ENCODE measurements at places on chromosomes 7 and 10. TPM values are rescaled to one million over a fixed set of nuclear protein-coding genes. Genes with fewer than 3 reads are reported as not detected.

DNA sequence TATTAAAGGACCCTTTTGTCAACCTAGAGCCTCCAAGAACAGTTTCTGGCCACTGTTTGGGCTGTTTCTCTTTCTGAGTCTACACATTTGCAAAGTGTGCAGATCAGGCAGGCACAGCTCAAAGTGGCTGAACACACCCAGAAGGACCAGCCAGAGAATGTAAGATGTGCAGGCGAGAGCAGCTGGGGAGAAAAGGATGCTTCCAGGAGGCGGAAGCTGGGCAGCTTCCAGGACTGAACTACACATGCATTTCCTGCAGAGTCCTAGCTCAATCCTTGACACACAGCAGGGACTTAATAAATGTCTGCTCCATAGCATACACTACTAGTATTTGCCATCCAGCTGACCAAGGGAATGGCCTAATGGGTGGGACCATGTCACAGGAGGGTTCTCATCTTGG lies 70.9 kb downstream of the CTBP2 start:
- H3K4me3 ChIP-seq = no peak overlapping the region
- H3K27me3 ChIP-seq = no peaks in the 10 kb centered on the region

- DNase-seq = no peak
- no peaks in the 10 kb centered on the region for H3K4me1 ChIP-seq
- no peaks in the 10 kb centered on the region for H3K27me3 ChIP-seq
- no peaks in the 10 kb centered on the region for H3K36me3 ChIP-seq
Measured at GRCh38 chr7:158955146-158955870, 99.0 kb downstream of the DYNC2I1 start.

DNA sequence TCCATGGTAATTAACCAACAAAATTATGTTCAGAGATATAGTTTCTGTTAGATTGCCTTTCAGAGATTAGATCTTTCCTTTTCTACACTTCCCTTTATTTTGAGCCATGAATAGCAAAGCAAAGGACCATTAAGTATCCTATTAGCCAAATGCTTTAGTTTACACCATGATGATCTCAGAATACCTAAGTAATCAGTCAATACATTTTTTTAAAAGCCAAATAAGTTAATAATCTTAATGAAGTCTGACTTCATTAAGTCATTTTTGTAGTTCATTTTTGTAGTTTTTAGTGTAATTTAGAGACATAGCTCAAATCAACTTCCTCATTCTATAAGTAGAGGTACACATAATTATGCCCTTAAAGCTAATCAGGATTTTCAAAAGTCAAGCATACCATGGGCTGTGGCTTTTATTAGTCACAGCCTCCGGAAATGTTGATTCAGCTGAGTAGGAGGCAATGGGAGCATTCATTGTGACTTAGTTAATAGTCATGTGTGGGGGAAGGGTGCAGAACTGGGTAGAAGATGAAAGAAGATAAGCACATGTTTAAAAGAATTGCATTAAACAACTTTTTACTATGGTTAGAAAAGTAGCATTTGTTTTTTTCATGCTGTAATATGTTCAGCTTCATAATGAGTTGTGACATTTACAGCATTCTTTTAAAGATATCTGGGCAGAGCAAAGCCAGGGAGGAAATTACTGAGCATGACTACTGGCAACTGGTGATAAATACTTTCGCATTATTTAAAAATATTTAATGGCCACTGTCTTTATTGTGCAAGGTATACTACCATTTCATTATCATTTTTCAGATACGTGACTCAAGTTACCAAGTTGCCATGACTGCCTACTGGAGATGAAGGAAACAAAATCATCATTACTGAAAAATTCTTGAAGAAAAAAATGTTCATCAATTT lies 57.3 kb upstream of the CCDC71L start:
- no peak overlapping the region for H3K27ac ChIP-seq
- peak; percentile 38 for DNase-seq
- peaks cover 12% of the 10 kb centered on the region for H3K4me1 ChIP-seq
- H3K4me3 ChIP-seq = no peak overlapping the region

GRCh38 chr10:94680544-94680943 lies 3.0 kb upstream of the CYP2C18 start:
- no peaks in the 10 kb centered on the region for H3K27me3 ChIP-seq
- H3K27ac ChIP-seq = no peak overlapping the region
- H3K36me3 ChIP-seq = no peaks in the 10 kb centered on the region
- H3K4me3 ChIP-seq = no peak overlapping the region

- H3K4me3 ChIP-seq = no peak overlapping the region
- H3K36me3 ChIP-seq = no peaks in the 10 kb centered on the region
- peak; percentile 46 for DNase-seq
- H3K4me1 ChIP-seq = peaks cover 45% of the 10 kb centered on the region
- peak overlapping the region; percentile 75 for H3K27ac ChIP-seq
- H3K27me3 ChIP-seq = no peaks in the 10 kb centered on the region
Measured at GRCh38 chr10:77392851-77393250, 244.8 kb downstream of the KCNMA1 start.

DNA sequence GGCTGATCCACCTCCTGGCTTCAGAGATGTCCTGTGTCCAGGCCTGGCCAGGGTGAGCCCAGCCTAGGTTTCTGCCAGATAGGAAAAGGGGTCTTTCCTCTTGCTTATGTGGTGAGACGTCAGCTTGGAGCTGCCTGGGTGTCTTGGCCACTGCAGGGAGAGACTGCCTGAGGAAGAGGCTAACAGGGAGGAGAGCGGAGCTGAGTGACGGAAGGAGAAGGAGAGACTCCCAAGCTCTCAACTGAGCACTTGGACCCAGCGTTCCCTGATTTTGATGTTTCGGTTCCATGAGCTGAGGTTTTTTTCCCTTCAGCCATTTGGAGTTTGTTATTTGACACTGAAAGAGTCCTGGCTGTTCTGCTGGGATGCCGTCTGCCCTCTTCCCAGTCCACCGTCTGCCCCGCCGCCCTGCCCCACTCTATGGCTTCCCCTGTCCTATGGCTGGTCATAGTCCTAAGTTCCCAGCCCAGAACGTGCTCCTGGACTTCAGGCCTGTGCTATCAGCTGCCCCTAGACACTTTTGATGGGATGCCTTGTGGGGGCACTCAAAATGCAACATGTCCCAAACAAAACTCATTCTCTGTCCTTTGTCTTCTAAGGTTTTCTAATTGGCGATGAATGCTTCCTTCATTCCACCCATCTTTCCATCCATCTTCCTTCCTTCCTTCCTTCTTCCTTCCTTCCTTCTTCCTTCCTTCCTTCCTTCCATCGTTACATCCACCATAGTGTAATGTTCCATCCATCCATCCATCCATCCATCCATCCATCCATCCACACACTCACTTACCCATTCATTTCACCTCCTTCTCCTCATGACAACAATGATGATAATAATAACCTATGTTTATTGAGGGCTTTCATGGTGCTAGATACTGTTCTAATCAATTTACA lies 20.3 kb upstream of the PCBD1 start:
- no peaks in the 10 kb centered on the region for H3K27me3 ChIP-seq
- no peaks in the 10 kb centered on the region for H3K4me1 ChIP-seq

Gene C10orf71
- total RNA-seq = not detected

DNA sequence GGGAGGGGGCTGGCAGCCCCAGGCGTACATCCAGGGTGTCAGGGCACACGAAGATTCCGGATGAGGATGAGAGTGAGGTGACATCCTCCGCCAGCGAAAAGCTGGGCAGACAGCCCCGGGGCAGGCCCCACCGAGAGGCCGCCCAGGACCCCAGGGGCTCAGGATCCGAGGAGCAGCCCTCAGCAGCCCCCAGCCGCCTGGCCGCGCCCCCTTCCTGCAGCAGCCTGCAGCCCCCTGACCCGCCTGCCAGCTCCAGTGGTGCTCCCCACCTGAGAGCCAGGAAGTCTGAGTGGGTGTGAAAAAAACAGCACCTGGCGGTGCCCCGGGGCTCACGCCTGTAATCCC lies 3.2 kb downstream of the GJD4 start:
- no peak overlapping the region for H3K27ac ChIP-seq
- no peak for DNase-seq
- peaks cover 10% of the 10 kb centered on the region for H3K4me1 ChIP-seq
- no peaks in the 10 kb centered on the region for H3K36me3 ChIP-seq
- peak overlapping the region; percentile 69 for H3K4me3 ChIP-seq

- H3K36me3 ChIP-seq = no peaks in the 10 kb centered on the region
- H3K27me3 ChIP-seq = no peaks in the 10 kb centered on the region
- no peak overlapping the region for H3K27ac ChIP-seq
- DNase-seq = no peak
- H3K4me1 ChIP-seq = no peaks in the 10 kb centered on the region
- no peak overlapping the region for H3K4me3 ChIP-seq
Measured at GRCh38 chr10:52540479-52540984, 226.5 kb downstream of the DKK1 start.

DNA sequence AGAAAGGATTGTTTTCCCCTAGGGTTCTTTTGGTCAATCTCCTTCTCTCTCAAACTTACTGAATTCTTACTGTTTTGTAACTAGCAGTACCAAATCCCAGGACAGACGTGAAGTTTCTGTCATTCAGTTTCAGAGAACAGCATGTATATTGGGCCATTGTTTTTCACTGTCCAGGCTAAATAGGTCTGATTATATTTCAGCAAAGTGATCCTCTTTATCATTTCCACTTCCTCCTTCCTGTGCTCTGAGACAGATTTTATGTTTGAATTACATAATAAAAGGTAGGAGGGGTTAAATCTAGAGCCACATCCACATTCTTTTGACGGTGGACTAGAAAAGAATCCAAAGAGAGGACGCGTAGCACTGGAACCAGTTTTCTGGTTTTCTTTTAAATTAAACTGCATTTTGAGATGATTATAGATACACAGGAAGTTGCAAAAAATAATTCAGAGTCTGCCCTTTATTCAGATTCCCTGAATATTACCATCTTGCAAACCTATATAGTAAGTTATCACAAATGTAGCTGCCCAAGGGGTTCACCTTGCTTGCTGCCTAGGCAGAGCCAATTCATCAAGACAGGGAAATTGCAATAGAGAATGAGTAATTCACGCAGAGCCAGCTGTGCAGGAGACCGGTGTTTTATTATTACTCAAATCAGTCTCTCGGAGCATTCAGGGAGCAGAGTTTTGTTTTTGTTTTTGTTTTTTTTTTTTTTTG lies 40.1 kb downstream of the AKR1E2 start:
- no peaks in the 10 kb centered on the region for H3K27me3 ChIP-seq
- peaks cover 21% of the 10 kb centered on the region for H3K4me1 ChIP-seq
- no peak overlapping the region for H3K4me3 ChIP-seq
- H3K36me3 ChIP-seq = no peaks in the 10 kb centered on the region
- H3K27ac ChIP-seq = no peak overlapping the region
- DNase-seq = no peak

- no peak overlapping the region for H3K27ac ChIP-seq
- H3K27me3 ChIP-seq = no peaks in the 10 kb centered on the region
- DNase-seq = no peak
- H3K36me3 ChIP-seq = no peaks in the 10 kb centered on the region
Measured at GRCh38 chr7:41005374-41005901, 697.5 kb downstream of the INHBA start.

Gene OLAH
- 2.5 TPM for total RNA-seq

DNA sequence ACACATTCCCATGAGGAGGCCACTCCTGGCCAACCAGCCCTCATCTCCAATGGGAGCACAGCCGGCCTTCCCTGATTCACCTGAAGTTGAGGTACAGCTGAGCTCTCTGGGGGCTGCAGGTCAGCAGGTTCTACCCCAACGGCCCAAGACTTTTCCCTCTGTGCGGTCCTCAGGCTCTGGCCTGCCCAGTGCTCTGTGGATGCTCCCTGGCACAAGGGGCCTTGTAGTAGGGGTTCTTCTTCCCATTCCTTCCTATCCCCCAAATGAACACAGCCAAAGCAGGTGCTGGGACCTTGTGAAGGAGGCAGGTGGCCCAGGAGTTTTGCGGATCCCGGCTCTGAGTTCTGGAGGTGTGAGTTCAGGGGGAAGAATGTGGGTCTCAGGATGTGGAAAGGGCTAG lies 72.2 kb downstream of the PLXNA4 start:
- H3K27me3 ChIP-seq = no peaks in the 10 kb centered on the region
- DNase-seq = no peak

GRCh38 chr10:14124941-14125340 lies 205.8 kb downstream of the FRMD4A start:
- H3K27me3 ChIP-seq = no peaks in the 10 kb centered on the region
- no peaks in the 10 kb centered on the region for H3K36me3 ChIP-seq
- H3K27ac ChIP-seq = no peak overlapping the region
- H3K4me3 ChIP-seq = no peak overlapping the region
- H3K4me1 ChIP-seq = no peaks in the 10 kb centered on the region
- no peak for DNase-seq

Gene BMPR1A
- total RNA-seq = 69.0 TPM

Gene AP1S1
- total RNA-seq = 11.9 TPM

GRCh38 chr10:34578468-34578867 lies 236.6 kb downstream of the PARD3 start:
- H3K36me3 ChIP-seq = no peaks in the 10 kb centered on the region
- no peak for DNase-seq
- H3K27me3 ChIP-seq = no peaks in the 10 kb centered on the region

Gene DGKI
- total RNA-seq = 22.3 TPM

GRCh38 chr7:16989811-16990413 lies 108.1 kb upstream of the AGR3 start:
- H3K4me1 ChIP-seq = peaks cover 8% of the 10 kb centered on the region
- H3K27ac ChIP-seq = no peak overlapping the region
- H3K4me3 ChIP-seq = peak overlapping the region; percentile 48
- peak; percentile 10 for DNase-seq
- H3K27me3 ChIP-seq = no peaks in the 10 kb centered on the region

Gene IFIT3
- 9.6 TPM for total RNA-seq

Gene NRBF2
- 15.6 TPM for total RNA-seq

Gene CYP3A5
- 5.4 TPM for total RNA-seq

Gene TRIL
- 0.49 TPM for total RNA-seq

Gene SPAG6
- total RNA-seq = not detected

Gene COL28A1
- total RNA-seq = 3.0 TPM

GRCh38 chr10:93126483-93127052 lies 52.9 kb downstream of the CYP26A1 start:
- no peaks in the 10 kb centered on the region for H3K4me1 ChIP-seq
- H3K27ac ChIP-seq = no peak overlapping the region
- no peaks in the 10 kb centered on the region for H3K36me3 ChIP-seq
- no peak for DNase-seq
- H3K4me3 ChIP-seq = no peak overlapping the region
- H3K27me3 ChIP-seq = no peaks in the 10 kb centered on the region

DNA sequence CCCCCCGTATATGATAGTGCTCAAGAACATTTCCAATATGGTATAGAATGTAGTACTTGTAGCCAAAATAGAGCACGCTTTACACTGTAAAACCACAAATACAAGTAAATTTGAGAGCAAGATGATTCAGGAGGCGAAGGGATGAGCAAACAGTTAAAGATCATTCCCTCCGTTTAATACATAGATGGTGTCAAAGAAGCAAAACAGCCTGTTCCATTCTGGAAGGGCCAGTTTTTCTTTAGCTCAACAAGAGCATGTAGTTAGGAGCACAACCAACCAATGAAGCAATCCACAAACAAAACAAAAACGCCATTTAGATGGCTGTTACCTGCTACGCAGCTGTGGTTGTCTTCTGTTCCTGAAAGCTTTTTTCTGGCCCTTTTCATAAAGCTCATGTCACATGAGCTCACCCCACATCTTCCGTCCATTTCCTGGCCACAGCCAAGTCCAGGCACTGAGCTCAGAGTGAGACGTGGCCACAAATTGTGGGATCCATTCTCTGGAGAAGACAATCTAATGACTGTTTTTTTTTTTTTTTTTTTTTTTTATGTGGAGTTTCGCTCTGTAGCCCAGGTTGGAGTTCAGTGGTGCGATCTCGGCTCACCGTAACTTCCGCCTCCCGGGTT lies 185.6 kb downstream of the FANK1 start:
- H3K27ac ChIP-seq = no peak overlapping the region
- H3K4me3 ChIP-seq = no peak overlapping the region
- peaks cover 8% of the 10 kb centered on the region for H3K4me1 ChIP-seq
- H3K27me3 ChIP-seq = no peaks in the 10 kb centered on the region
- no peak for DNase-seq
- H3K36me3 ChIP-seq = no peaks in the 10 kb centered on the region

GRCh38 chr7:142161921-142162320 lies 50.4 kb downstream of the MGAM2 start:
- H3K4me1 ChIP-seq = no peaks in the 10 kb centered on the region
- no peaks in the 10 kb centered on the region for H3K27me3 ChIP-seq
- no peak overlapping the region for H3K27ac ChIP-seq
- H3K36me3 ChIP-seq = no peaks in the 10 kb centered on the region
- H3K4me3 ChIP-seq = no peak overlapping the region
